ENCODE measurements at places on chromosomes 6 and 20. TPM values are rescaled to one million over a fixed set of nuclear protein-coding genes. Genes with fewer than 3 reads are reported as not detected.

Gene THEMIS
- not detected for total RNA-seq

GRCh38 chr6:4155848-4156466, 20.6 kb upstream of the ECI2 start:
- no peak overlapping the region for H3K27ac ChIP-seq
- peak; percentile 63 for DNase-seq
- H3K4me3 ChIP-seq, result no peak overlapping the region
- no peaks in the 10 kb centered on the region for H3K27me3 ChIP-seq
- no peaks in the 10 kb centered on the region for H3K4me1 ChIP-seq

Gene CALHM4
- not detected for total RNA-seq

GRCh38 chr20:19921284-19921793, 95.8 kb upstream of the NAA20 start:
- no peaks in the 10 kb centered on the region for H3K27me3 ChIP-seq
- DNase-seq, result no peak
- no peaks in the 10 kb centered on the region for H3K4me1 ChIP-seq

- no peaks in the 10 kb centered on the region for H3K27me3 ChIP-seq
- no peak for DNase-seq
- peaks cover 14% of the 10 kb centered on the region for H3K4me1 ChIP-seq
- peaks cover 7% of the 10 kb centered on the region for H3K36me3 ChIP-seq
Observed at GRCh38 chr6:111829998-111830397, 43.3 kb downstream of the FYN start.

Gene BYSL
- 32.3 TPM for total RNA-seq

Gene CLPSL2
- total RNA-seq, result not detected

- H3K36me3 ChIP-seq, result no peaks in the 10 kb centered on the region
- no peaks in the 10 kb centered on the region for H3K27me3 ChIP-seq
- no peak overlapping the region for H3K4me3 ChIP-seq
- no peak overlapping the region for H3K27ac ChIP-seq
- no peak for DNase-seq
Observed at GRCh38 chr6:74871757-74872156, 334.1 kb downstream of the COL12A1 start.

Gene TUBB2B
- total RNA-seq, result 54.1 TPM

DNA sequence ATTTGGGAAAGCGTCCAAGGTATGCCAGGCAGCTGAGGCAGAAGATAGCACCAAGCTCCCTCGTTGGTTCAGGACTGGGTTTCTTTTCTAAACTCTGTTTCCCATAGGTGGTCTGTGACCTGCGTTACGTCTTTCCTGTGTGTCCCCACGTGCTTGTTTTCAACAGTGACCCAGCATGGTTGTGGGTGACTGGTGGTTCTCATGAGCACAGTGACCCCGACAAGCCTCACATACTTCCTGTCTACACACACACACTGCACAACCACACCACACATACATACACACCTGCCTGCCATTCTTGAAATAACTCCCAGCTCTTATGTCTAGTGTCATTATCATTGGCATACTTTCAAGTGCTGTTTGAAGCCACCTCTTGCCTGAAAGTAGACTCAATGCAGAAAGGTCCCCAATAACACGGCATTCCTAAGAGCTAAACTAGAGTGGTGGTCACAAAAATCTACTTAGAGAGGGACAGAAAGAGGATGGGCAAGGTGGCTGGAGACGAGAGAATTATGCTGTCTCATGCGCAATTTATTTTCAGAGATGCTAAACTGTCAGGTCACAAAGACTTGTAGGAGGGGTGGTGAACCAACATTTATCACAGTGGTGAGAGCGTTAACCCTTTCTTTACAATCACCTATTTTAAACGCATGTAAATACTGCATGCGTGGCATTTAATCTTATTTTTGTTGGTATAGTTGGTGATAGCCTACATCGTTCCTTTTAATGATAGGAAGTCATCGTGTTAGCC, 66.7 kb downstream of the GCNT2 start:
- no peak overlapping the region for H3K4me3 ChIP-seq
- H3K27ac ChIP-seq, result no peak overlapping the region
- no peaks in the 10 kb centered on the region for H3K4me1 ChIP-seq

Gene CALHM5
- total RNA-seq, result 2.4 TPM

Gene DEFB115
- not detected for total RNA-seq

Gene MATN4
- 0.18 TPM for total RNA-seq

- H3K27me3 ChIP-seq, result no peaks in the 10 kb centered on the region
- H3K4me1 ChIP-seq, result no peaks in the 10 kb centered on the region
- H3K36me3 ChIP-seq, result no peaks in the 10 kb centered on the region
- no peak overlapping the region for H3K4me3 ChIP-seq
Observed at GRCh38 chr6:17904491-17905120, 82.8 kb downstream of the KIF13A start.

Gene TGM3
- total RNA-seq, result not detected

GRCh38 chr6:168526841-168527281, 85.9 kb downstream of the SMOC2 start:
- peaks cover 9% of the 10 kb centered on the region for H3K27me3 ChIP-seq
- H3K36me3 ChIP-seq, result no peaks in the 10 kb centered on the region
- H3K27ac ChIP-seq, result no peak overlapping the region
- no peak overlapping the region for H3K4me3 ChIP-seq
- no peaks in the 10 kb centered on the region for H3K4me1 ChIP-seq

- H3K36me3 ChIP-seq, result no peaks in the 10 kb centered on the region
- no peaks in the 10 kb centered on the region for H3K27me3 ChIP-seq
- DNase-seq, result peak; percentile 89
- H3K4me3 ChIP-seq, result no peak overlapping the region
- H3K4me1 ChIP-seq, result peaks cover 40% of the 10 kb centered on the region
- peak overlapping the region; percentile 45 for H3K27ac ChIP-seq
Observed at GRCh38 chr20:57881466-57882385, 171.9 kb upstream of the PMEPA1 start.

DNA sequence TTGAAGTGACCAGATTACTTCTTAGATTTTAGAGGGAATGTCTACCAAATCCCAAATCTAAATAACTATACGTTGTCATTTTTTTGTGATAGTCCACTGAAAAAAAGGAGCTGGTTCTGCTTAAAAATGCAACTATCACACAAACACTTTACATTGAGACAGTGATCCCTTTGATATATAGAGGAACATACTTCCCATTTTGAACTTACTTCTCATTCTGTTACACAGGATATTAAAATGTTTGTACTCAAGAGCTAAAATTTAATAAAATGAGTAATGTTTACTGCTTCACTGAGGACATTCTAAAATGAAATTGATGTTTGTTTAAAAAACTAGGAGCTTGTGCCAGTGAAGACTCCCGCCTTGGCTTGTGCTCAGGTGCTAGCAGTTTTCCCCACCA, 174.1 kb downstream of the CARMIL1 start:
- H3K27ac ChIP-seq, result no peak overlapping the region
- no peaks in the 10 kb centered on the region for H3K4me1 ChIP-seq
- H3K4me3 ChIP-seq, result no peak overlapping the region
- H3K27me3 ChIP-seq, result no peaks in the 10 kb centered on the region
- no peaks in the 10 kb centered on the region for H3K36me3 ChIP-seq

- no peak overlapping the region for H3K4me3 ChIP-seq
- no peaks in the 10 kb centered on the region for H3K36me3 ChIP-seq
Observed at GRCh38 chr6:12250383-12250770, 39.8 kb upstream of the EDN1 start.

Gene SMLR1
- total RNA-seq, result not detected

Gene ETV7
- total RNA-seq, result not detected

- peaks cover 32% of the 10 kb centered on the region for H3K36me3 ChIP-seq
- no peak overlapping the region for H3K4me3 ChIP-seq
- H3K4me1 ChIP-seq, result no peaks in the 10 kb centered on the region
- DNase-seq, result no peak
- H3K27ac ChIP-seq, result no peak overlapping the region
- no peaks in the 10 kb centered on the region for H3K27me3 ChIP-seq
Observed at GRCh38 chr6:75085931-75086635, 119.8 kb downstream of the COL12A1 start.
